ENCODE measurements at places on chromosomes 3 and 15. TPM values are rescaled to one million over a fixed set of nuclear protein-coding genes. Genes with fewer than 3 reads are reported as not detected.

Gene MEGF11
- 3.0 TPM for total RNA-seq

DNA sequence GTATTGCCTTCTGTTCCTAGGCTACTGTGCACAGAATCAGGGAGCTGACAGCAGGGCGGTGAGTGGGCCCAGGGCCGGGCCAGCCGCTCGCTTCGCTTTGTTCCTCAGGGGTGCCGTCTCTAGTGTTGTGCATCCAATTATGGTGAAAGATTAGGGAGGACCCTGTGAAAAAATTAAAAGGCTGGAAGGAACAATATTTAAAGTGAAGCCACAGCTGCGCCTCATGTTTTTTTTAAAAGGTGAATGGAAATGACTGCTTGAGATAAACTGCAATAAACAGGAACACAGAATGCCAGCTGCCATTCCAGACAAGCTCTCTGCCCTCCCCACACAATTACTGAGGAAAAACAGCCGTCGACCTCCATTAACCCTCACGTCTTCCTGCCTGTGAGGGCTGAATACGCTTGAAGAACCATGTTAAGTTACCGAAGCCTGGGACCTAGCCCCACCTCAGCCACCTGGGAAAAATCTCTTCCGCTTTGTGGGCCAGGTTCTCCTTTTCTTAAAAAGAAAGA, 132.0 kb upstream of the IL12A start:
- no peak for DNase-seq

DNA sequence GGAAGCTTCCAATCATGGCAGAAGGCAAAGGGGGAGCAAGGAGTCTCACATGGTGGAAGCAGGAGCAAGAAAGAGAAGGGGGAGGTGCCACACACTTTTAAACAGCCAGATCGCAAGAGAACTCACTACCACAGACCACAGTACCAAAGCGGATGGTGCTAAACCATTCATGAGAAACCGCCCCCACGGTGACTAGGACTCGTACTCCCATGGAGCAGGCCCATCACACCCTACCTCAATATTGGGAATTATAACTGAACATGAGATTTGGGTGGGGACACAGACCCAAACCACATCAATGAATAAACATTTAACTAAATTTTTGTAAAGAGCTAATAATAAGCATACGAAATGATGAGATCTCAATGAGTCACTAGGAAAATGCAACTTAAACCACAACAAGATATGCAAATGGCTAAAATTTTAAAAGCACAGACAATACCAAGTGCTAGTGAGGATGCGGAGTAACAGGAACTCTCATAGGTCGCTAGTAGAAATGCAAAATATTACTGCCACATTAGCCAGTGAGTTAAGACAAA, 10.0 kb downstream of the MRPS25 start:
- DNase-seq: no peak

DNA sequence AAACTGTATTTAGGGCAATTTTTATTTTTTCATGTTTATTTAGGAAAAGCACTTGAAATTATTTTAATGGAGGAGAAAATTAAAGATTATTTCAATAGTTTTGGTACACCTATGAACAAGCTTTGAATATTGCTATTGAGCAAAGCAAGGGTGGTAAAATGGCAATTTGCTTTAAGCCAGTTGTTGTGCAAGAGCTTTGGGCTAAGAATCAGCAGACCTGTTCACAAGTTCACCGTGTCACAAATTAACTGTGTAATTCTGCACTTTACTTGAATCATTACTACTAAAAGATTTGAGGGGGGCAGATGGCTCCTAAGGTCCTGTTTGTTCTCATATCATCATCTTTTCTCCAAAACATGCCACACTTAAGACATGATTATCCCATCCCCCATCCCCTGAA, 238.9 kb upstream of the GBE1 start:
- no peak for DNase-seq

GRCh38 chr3:193053046-193053435, 135.4 kb upstream of the MB21D2 start:
- DNase-seq: no peak

Gene MCF2L2
- 1.2 TPM for total RNA-seq

Gene RAD51
- 0.98 TPM for total RNA-seq

GRCh38 chr3:106261396-106261795, 392.6 kb upstream of the CBLB start:
- DNase-seq: no peak

Gene DHX30
- 62.0 TPM for total RNA-seq

Gene CX3CR1
- 8.3 TPM for total RNA-seq

GRCh38 chr3:154011036-154011435, 110.2 kb upstream of the ARHGEF26 start:
- no peak for DNase-seq

Gene EFCAB12
- 0.55 TPM for total RNA-seq

DNA sequence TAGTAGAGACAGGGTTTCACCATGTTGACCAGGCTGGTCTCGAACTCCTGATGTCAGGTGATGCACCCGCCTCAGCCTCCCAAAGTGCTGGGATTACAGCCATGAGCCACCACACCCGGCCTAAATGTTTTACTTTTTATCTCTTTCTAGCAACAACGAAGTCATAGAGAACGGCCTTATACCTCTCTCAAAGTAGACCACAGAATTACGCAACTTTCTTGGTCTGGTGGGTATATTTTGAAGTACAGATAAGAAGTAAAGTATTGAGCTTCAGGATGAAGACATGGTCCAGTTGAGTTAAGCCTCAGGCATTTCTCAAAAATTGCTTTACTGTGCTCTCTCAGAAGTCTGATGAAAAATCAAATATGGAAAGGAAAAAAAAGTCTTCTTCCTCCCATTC, 30.6 kb downstream of the FAM240A start:
- DNase-seq: no peak

DNA sequence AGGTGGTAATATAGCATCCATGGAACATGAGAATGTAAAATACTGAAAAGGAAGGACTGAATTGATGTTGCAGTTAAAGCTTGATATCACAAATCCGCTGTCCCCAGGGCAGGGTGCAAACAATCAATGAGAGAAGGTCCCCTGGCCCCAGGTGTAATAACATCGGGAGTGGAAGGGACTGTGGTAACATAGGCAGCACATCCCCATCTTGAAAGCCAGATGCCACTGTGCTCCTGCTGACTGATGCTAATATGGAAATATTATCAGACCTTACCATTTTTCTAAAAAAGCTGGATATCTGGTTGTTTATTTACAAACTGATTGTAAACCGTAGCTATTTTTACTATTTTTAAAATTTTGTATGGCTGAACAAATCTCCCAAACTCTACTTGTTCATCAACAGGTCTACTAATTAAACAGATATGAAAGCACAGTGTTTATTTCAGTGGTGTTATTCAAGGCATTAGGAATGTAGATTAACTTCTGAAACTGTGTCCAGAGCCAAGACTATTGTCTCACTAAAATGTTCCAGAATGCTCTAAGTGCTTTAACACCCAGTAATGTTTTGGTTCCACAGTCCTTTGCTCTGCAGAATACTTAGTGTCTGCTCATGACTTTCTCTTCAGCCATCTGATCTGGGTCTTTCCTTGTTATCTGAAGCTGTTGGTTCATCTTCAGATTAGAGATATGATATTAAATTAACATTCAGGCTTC, 386.0 kb upstream of the RARB start:
- no peak for DNase-seq

Gene GOLGA6A
- total RNA-seq: not detected

DNA sequence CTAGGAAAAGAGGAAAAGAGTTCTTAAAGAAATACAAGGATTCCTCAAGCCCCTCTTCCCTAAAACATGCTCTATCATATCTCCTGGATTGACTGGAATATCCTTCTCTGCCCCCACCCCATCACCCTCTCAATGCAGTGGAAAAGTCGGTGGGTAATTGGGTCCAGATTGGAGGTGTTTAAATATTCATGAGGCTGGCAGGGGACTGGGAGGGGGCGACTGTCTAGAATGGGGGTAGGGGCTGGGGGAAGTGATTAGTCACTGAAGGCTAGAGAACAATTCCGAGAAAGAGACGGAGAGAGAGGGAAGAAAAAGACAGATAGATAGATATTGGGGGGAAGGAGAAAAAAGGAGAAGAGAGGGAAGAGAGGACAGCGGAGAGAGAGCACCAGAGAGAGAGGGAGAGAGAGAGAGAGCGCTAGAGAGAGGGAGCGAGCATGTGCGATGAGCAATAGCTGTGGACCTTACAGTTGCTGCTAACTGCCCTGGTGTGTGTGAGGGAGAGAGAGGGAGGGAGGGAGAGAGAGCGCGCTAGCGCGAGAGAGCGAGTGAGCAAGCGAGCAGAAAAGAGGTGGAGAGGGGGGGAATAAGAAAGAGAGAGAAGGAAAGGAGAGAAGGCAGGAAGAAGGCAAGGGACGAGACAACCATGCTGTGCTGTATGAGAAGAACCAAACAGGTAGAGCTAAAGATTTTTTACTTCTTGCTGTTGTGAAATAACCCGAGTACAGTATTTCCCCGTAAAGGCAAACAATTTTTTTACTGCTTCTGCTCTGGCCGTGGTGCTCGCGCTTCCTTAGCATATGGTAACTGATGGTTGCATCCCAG, at the start of gene GAP43:
Gene GAP43, plus strand, starts transcription at position 467 of the 825 bp plus-strand sequence. Its CDS starts 180 bp downstream, at position 647.
- peak; percentile 56 for DNase-seq

DNA sequence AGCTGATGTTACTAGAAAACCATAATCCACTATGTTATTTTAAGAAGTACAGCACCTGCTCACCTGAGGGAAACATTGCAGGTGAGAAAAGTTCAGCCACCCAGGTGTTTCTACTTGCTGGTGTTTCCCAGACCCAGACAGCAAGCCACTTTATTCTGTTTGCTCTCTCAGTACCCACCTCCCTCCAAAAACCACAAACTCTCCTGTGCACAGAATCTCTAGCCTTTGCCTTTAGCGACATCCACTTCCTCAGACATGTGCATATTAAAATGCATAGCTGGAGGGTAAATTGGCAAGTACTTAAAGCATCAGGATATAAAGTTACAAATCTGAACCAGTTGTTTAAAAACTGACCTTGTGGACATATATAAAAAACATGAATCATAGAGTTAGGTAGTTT, 36.7 kb downstream of the VGLL3 start:
- no peak for DNase-seq

Gene ACP3
- total RNA-seq: 11.5 TPM

DNA sequence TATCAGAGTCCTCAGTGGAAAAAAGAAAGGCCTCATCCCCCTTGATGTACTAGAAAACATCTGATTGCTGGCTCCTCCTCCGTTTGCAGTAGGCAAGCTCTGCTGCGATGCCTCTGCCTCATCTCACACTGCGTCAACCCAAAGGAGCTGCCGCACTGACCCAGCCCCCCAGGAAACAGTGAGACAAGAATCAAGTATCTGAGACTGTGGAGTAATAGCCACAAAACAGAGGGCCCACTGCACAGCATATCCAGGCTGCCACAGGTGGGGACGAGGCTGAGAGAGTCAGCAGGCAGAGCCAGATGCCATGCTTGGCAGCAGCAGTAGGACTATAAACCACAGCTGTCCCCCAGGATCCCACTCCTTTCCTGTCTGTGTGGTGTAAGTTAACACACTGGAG, 165.9 kb downstream of the STAC start:
- no peak for DNase-seq

- no peak for DNase-seq
Measured at GRCh38 chr3:121739902-121740301, 9.6 kb downstream of the GOLGB1 start.

DNA sequence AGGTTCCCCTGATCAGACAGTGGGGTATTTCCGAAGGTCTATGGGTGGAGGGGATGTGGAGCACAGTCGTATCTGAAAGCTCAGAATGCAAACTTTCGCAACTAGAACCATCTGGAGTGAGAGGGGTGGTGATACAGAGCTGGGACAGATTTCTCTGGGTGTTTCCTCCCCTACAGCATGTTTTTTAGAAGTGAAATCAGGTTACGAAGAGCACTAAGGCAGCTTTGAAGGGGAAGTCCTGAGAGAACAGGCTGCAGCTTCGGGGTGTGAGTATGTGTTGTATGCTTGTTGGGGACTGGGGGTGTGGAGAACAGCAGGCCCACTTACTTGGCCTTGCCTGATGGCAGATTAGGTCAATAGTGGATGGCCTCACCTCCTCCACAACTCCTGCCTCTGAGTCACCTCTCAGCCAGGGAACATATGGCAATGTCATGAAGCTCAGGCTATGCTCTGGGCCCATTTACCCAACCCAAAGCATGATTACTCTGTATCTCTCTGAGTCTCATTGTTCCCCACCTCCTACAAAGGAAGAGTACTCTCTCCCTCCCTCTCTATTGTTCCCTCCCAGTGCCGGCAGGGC, 107.2 kb upstream of the RASGRP1 start:
- DNase-seq: no peak

DNA sequence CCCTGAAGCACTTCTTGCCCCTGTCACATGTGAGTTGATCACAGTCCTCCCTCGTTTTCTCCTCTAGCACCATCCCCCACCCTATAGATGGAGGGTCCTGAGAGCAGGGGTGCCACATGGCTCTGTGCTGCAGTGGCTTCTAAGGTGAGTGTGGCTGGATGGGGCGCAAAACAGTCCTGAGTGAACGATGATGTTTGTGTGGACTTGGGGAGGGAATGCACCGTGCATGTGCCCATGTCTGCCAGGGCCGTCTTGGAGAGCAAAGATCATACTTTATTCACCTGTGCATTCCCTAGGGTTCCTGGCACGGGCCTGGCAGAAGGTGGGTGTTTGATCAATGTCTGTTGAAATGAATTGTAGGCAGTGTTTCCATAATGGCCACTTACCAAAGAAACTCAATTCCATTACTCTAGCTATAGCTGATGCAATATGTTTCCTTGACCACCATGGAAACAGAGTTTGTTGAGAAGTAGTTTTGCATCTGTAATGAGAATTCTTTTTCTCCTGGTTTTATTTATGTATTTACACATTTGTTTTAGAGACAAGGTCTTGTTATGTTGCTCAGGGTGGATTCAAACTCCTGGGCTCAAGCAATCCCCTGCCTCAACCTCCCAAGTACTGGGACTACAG, 58.0 kb downstream of the ABTB1 start:
- DNase-seq: no peak

Gene SCN5A
- total RNA-seq: 0.58 TPM

DNA sequence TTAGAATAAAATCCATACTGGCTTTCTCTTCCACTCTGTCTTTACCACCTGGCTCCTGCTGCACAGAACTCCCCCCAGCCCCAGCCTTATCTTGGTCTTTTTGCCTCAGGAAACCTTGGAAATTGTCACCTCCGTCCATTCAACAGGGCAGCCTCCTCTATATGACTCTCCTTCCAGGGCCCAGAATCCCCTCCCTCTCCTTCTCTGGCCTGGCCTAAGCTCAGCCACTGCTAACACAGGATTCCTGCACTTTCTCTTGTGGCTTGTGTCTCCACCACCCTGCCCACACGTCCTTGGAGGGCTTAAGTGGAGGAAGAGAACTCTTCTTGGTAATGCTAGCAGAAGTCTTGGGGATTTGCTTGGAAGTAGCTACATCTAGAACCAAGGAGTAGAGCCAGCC, 1.5 kb upstream of the IL17RD start:
- DNase-seq: no peak

- DNase-seq: no peak
Measured at GRCh38 chr15:69390575-69390974, 23.6 kb upstream of the KIF23 start.

DNA sequence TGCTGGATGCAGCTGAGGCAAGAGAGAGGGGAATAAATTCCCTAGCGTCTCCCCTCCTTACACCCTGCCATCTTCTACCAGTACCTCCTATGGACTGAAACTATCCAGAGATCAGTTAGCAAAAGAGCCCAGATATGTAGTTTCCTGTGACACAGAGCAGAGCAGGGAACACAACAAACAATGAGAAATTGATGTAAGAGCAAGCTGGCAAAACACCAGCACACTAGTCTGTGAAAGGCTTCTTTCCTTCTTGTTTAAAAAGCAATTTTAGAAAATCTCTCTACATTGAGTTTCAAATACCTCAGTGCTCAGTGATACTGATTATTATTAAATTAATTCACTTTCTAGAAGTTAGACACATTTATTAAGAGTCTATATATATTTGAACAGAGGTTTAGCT, 215.6 kb upstream of the AZI2 start:
- no peak for DNase-seq

Data from upper lobe of right lung (tissue), 1 donor.